ENCODE measurements at places on chromosomes 7 and 10.

GRCh38 chr7:51376420-51377092 is 59.9 kb upstream of the COBL start:
- DNase-seq = peak; percentile 77

- peak; percentile 69 for DNase-seq
Observed at GRCh38 chr7:41578700-41579099, 124.2 kb downstream of the INHBA start.

- no peak for DNase-seq
Observed at GRCh38 chr7:24438232-24438631, 135.0 kb upstream of the PALS2 start.

GRCh38 chr10:86047588-86047987 is 319.0 kb downstream of the GRID1 start:
- DNase-seq = no peak

DNA sequence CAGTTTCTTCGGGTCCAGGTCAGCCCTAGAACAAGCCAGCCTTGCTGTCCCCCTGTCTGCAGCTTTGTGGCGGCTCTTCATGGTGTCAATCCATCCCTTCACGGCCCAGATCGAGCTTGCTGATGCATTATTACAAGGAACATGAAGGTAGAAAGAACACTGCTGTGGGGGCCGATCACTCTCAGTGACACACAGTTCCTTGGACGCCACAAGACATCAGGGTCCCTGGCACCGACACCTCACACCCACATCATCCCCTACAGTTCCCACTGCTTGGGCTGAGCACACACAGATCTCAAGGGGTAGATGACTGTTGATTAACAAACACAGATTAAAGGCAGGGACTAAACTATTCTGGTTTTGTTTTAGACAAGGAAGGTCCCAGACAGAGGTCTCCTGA is 119.4 kb downstream of the KMT2E start:
- no peak for DNase-seq

- no peak for DNase-seq
Observed at GRCh38 chr7:491292-491957, 28.2 kb downstream of the PDGFA start.

GRCh38 chr7:44603193-44603592 is 3.2 kb upstream of the OGDH start:
- no peak for DNase-seq

Data from Daoy (cell line).